ENCODE measurements at places on chromosomes 4 and X. TPM values are rescaled to one million over a fixed set of nuclear protein-coding genes. Genes with fewer than 3 reads are reported as not detected.
A peak's percentile ranks its signal among the peaks of the same experiment; 100 is the strongest.

- no peak for DNase-seq
Observed at GRCh38 chr4:167956676-167957075, 135.7 kb upstream of the ANXA10 start.

- DNase-seq, result peak; percentile 7
Observed at GRCh38 chr4:11748164-11748872, 319.6 kb upstream of the HS3ST1 start.

The SORCS2 gene
- total RNA-seq, result 4.9 TPM

The CC2D2A gene
- total RNA-seq, result 18.8 TPM

The SLC25A43 gene
- 2.4 TPM for total RNA-seq
